Cortex of kidney (tissue), 1 donor: ENCODE measurements at places on chromosomes 16 and 17.

- DNase-seq: no peak
Observed at GRCh38 chr17:60169921-60170817, 20.4 kb downstream of the CA4 start.

DNA sequence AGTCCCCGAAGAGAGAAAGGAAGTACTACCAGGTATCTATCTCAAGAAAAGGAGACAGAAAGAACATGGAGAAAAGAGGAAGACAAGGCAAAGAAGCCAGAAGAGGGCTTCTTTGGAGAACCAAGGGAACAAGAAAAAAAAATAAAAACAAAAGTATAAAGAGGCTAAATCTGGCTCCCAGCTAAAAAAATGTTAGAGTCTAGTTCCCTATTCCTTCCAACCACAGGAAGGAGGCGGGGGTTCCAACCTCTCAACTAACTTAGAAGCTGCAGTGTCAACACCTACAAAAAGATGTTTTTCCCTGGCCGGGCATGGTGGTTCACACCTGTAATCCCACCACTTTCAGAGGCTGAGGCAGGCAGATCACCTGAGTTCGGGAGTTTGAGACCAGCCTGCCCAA, 13.4 kb downstream of the UTP6 start:
- DNase-seq: no peak

- DNase-seq: no peak
Observed at GRCh38 chr17:30336369-30337171, 2.7 kb upstream of the TMIGD1 start.

DNA sequence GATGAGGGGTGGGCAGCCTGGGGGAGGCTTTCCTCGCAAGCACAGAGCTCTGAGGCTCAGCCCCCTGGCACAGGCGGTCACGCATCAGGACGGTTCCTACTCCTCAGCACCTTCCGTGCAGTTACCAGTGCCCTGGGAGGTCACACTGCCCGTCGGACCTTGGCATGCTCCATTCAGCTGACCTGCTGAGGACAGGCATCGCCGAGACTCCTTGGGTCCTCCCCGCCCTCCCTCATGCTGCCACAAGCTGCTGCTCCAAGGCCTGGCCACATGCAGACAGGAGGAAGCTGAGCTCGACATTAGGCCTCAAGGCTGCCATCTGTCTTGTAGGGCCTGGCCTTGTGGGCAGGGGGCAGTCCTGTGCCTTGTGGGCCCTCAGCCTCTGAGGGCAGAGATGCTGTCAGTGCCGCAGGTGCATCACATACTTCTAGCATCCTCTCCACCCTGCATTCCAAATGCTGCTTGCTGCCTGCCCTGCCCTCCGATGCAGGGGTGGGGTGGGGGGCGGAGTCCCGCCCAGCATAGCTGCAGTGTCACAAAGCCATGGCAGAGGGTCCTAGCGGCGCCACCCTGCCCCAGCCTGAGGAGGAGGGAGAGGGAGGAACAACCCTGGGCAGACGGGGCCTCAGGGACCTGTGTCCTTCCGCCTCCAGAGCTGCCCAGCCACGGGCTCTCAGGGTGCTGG, 9.3 kb downstream of the C16orf90 start:
- DNase-seq: no peak

GRCh38 chr17:72567774-72568173, 447.0 kb downstream of the SOX9 start:
- no peak for DNase-seq

DNA sequence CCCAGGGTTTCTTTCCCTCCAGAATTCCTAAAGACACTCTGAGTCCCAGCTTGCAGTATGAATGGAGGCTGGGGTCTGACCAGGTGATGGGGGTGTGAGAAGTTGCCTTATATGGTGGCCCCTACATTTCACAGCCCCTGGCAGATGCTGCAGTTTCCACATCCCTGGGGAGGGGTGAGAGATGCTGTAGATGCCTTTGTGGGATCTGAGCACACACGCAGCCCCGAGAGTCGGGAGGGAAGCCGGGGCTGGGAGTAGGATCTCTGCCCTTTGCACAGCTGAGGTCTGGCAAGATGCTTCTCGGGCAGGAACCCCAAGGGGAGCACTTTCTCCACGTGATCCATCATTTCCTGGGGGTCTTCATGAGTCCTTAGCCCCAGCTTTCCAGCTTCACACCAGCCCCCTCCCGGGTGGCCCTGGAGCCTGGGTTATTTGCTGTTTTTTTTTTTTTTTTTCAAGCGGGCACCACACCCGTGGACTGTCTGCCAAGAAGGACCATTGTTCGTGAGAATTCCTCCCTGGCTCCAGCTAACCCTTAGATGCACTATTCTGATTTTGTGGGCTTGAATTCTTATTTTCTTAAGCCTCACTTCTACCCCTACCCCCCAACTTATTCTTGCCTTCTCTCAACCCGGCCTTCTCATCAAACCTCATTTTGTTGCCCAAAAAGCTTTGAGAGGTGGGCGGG, 50.6 kb downstream of the NTN1 start:
- DNase-seq: no peak

DNA sequence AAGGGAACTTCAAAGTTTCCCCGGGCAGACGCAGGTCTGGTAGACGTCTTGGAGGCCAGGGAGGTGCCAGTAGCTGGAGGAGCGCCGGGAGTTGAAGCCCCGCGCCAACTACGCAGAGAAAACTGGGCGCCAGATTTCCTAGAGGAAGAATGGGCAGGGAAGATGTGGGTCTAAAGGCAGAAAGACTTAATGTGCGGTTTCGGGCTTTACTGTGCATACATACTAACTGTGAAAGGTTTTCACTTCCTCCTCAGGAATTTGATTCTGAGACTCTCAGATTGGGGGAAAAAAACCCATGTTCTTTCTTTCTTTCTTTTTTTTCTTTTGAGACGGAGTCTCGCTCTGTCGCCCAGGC, 331 bp upstream of the ZNF287 start:
- DNase-seq: no peak

- no peak for DNase-seq
Observed at GRCh38 chr17:63983320-63983719, 10.6 kb upstream of the SCN4A start.
